ENCODE measurements at places on chromosomes 5 and 9. TPM values are rescaled to one million over a fixed set of nuclear protein-coding genes. Genes with fewer than 3 reads are reported as not detected.

Gene DOCK8
- total RNA-seq = 5.5 TPM

Gene ANGPTL2
- 7.8 TPM for total RNA-seq

Gene LRRC26
- total RNA-seq = not detected

Gene LCN2
- not detected for total RNA-seq

Gene ARHGEF37
- 12.2 TPM for total RNA-seq

Gene SLC27A6
- total RNA-seq = 0.11 TPM

Gene ZNF883
- not detected for total RNA-seq

Gene ANKRD33B
- total RNA-seq = 2.0 TPM

Gene ETF1
- total RNA-seq = 81.7 TPM

Gene BAAT
- not detected for total RNA-seq

Gene CHSY3
- 4.4 TPM for total RNA-seq

Gene NELFB
- 51.5 TPM for total RNA-seq

Gene ASPN
- total RNA-seq = not detected

Gene BASP1
- 1.2 TPM for total RNA-seq

Gene GFI1B
- under 0.01 TPM for total RNA-seq

Gene TGFBI
- total RNA-seq = 19.0 TPM

Gene PHYHD1
- total RNA-seq = 0.34 TPM

Gene SPINK13
- total RNA-seq = not detected

Gene TICAM2
- total RNA-seq = 0.43 TPM

Gene FRMD3
- total RNA-seq = 3.7 TPM

Gene PLPPR1
- total RNA-seq = under 0.01 TPM
